ENCODE measurements at places on chromosomes 2 and 18. TPM values are rescaled to one million over a fixed set of nuclear protein-coding genes. Genes with fewer than 3 reads are reported as not detected.

Gene KCNG2
- total RNA-seq: not detected

Gene ERMN
- 0.19 TPM for total RNA-seq

Gene AMER3
- not detected for total RNA-seq

Gene MEIS1
- total RNA-seq: 17.8 TPM

Gene GNAL
- 23.4 TPM for total RNA-seq

Gene FOXI3
- total RNA-seq: not detected

Gene ALPG
- not detected for total RNA-seq

Gene PSTPIP2
- total RNA-seq: 18.7 TPM

Gene CFAP53
- 0.19 TPM for total RNA-seq

Gene NABP1
- total RNA-seq: 29.2 TPM

Gene DNAJC5G
- total RNA-seq: not detected

Gene TWIST2
- 4.1 TPM for total RNA-seq

Gene RNF152
- total RNA-seq: 6.8 TPM

Gene DLX1
- not detected for total RNA-seq

Gene TMEM37
- total RNA-seq: 11.4 TPM

Gene TRABD2A
- total RNA-seq: not detected

Gene ABCB11
- total RNA-seq: not detected

Gene RTTN
- total RNA-seq: 14.4 TPM

Gene NT5DC4
- total RNA-seq: not detected

Gene ST8SIA3
- total RNA-seq: not detected
